ENCODE measurements at places on chromosomes 6 and 20.

GRCh38 chr20:59657459-59658046 lies 53.2 kb downstream of the PHACTR3 start:
- no peak for DNase-seq

GRCh38 chr20:43096931-43097260 lies 92.8 kb downstream of the PTPRT start:
- DNase-seq: no peak

GRCh38 chr6:100296810-100297544 lies 167.7 kb downstream of the SIM1 start:
- DNase-seq: peak; percentile 44

DNA sequence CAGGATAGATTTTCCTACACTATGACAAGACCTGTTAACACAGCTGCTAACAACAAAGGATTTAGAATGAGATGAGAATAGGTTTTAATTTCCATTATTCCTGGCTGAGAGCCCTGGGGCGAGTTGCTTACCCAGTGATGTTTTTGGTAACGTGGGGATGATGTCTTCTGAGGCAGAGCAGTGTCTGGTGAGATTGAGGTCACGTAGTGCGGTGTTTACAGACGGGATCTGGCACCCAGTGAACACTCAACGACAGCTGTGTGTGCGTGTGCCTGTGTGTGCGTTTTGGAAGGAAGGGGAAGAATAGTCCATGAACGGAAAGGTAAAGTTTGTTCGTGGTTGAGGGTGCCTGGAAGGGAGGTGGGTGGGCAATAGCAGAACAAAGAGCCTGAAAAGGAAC lies 384.7 kb downstream of the C6orf118 start:
- no peak for DNase-seq

- no peak for DNase-seq
Measured at GRCh38 chr20:5746064-5746463, 4.1 kb upstream of the SHLD1 start.

DNA sequence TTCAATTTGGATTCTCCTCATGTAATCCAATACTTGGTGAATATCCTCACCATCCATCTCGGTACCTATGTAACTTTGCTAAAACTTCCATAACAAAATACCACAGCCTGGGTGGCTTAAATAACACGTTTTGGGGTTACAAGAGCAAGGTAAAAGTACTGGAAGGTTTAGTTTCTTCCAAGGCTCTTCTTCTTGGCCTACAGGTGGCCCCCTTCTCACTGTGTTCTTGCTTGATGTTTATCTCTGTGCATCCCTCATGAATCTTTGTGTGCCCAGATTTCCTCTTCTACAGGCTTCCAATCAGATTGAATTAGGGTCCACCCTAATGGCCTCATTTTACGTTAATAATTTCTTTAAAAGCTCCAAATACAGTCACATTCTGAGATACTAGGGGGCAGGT lies 163.3 kb upstream of the HCRTR2 start:
- DNase-seq: no peak

- DNase-seq: no peak
Measured at GRCh38 chr6:151639750-151640149, 145.9 kb downstream of the CCDC170 start.

- no peak for DNase-seq
Measured at GRCh38 chr20:23130622-23131140, 44.6 kb upstream of the CD93 start.

DNA sequence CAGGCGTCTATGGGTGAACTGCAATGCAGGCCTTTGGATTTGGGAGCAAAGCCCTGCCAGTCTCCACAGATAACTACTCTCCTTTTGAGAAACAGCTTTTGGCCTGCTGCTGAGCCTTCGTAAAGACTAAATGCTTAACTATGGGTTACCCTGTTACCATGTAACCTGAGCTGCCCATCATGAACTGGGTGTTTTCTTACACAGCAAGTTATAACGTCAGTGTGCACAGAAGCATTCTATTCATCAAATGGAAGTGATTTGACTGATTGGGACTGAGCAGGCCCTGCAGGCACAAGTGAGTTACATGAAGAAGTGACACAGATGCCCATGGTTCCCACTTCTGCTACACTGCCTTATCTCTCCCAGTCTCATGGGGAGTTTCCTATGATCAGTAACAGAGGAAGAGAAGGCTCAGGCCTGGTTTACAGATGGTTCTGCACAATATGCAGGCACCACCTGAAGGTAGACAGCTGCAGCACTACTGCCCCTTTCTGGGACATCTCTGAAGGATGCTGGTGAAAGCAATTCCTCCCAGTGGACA lies 319.1 kb downstream of the CD83 start:
- no peak for DNase-seq

DNA sequence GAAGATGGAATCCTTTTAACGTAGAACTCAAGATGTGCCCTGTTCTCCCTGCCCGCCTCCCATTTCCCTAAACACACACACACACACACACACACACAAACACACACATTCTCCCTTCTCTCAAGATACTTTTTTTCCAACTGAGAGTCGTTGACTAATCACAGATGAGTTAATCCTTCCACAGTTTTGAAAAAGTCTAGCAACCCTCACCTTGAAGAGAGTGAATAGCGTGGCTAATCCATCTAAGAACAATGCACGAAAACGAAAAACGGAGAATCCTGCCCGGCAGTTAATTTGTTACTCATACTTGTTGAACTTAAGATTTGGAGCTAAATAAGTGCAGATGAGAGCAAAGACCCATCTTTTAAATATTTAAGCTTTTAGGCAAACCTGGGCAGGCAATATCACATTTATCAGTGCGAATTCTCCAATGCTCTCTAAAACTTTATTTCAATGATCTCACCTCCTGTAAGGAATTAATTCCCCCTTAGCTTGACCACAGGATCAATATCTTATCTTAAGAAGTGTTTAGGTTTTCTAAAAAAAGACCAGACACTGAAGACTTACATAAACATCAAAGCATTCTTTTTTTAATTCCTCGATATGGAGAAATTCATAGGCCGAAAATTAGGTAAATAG lies 1.1 kb downstream of the AGPAT4 start:
- no peak for DNase-seq

DNA sequence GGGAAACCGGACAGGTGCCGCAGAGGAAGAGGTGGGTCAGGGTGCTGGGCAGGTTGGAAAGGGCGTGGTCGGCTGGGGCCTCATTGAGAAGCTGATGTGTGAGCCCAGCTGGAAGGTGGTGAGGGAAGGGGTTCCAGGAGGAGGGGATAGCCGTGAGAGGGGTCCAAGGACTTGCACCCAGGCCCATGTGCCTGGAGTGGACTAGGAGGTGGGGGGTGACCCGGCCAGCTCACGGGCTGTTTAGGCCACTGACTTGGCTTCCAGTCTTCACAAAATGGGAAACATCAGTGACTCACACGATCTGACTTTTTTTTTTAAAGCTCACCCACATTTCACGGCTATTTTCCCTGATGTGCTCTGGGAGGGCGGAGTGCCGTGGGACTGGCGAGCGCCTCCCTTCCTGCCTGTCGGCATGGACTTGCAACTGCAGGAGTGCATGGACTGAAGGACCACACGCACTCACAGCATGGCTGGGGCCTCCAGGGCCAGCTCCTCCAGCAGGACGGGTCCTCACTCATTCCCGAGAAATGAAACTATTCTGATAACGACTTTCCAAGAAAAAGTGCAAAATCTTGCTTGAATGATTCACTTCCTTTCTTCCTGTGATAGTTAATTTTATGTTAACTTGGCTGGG lies 13.5 kb upstream of the PDE10A start:
- no peak for DNase-seq

DNA sequence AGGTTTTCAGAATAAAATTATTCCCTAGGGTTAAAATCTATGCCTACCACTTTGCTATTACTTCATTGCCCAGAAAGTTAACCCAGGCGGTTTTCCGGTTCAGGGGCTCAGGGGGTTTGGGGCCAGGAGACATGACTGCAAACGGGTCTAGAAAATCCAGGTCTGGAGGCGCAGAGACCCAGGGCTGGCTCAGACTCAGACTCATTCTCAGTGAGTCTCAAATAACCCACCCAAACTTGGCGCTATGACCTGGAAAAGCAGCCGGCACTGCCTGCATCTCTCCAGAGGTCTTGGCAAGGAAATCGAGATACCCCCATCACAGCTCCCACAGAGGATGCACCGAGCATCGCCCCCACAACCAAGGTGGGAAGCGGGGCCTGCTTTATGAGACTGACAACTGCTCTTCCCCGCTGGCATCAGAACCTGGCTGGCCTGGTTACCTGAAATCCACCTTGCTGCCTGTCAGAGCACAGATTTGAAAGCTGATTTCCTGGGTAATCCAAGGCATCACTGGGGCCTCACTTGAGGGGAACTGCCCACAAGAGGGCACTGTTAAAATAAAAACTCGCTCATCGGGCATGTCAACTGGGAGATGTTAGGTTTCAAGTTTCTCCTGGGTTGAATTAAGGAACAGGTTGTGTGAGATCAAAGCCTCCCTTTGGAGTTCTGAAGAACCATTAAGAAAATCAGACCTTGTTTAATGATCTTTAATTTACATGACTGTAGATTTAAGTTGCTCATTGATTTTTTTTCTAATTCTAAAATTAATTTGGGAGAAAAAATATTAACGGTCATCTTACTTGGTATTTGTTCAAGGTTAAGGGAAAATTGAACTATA lies 55.1 kb downstream of the KIF16B start:
- DNase-seq: no peak

- peak; percentile 93 for DNase-seq
Measured at GRCh38 chr6:112037783-112038216, 16.1 kb upstream of the CCN6 start.

GRCh38 chr6:73394577-73395354 lies at the start of gene DDX43:
TSS of gene DDX43 (plus strand) at chr6:73394828. CDS start at chr6:73394906, 78 bp downstream.
- no peak for DNase-seq

- no peak for DNase-seq
Measured at GRCh38 chr20:46351357-46352058, 43.2 kb upstream of the CDH22 start.

DNA sequence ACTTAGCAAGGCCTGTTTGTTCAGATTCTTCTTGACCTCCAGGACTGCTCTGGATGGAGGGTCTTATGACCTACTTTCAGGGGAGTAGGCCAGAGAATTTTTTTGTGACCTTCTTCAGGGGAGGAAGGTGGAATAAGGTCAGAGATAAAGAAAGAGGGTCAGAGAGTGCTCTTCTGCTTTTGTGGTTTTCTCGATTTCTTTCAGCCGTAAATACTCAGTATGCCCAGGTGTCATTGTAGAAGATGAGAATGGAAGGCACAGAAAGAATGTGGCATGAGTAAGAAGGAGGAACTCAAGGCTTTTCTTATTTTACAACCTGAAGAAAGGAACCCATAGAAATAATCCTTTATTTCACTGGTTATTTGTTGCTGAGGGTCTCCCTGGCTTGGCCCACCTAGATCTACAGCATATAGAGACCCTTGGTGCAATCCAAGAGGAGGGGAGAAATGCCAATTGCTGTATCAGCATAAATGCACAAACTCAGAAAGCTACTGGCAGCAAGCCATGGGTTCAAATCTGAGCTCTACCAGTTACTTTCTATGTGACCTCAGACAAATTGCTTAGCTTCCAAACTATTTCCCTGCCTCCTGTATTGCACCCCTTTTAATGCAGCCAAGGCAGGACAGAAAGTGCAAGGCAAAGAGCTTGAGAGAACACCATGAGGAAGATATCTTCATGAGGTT lies 68.0 kb downstream of the OLIG3 start:
- no peak for DNase-seq

- no peak for DNase-seq
Measured at GRCh38 chr6:165695722-165696515, 32.9 kb upstream of the PDE10A start.

- DNase-seq: no peak
Measured at GRCh38 chr6:105892577-105893262, 193.4 kb upstream of the PRDM1 start.

- no peak for DNase-seq
Measured at GRCh38 chr20:55140631-55141030, 665.2 kb downstream of the DOK5 start.

DNA sequence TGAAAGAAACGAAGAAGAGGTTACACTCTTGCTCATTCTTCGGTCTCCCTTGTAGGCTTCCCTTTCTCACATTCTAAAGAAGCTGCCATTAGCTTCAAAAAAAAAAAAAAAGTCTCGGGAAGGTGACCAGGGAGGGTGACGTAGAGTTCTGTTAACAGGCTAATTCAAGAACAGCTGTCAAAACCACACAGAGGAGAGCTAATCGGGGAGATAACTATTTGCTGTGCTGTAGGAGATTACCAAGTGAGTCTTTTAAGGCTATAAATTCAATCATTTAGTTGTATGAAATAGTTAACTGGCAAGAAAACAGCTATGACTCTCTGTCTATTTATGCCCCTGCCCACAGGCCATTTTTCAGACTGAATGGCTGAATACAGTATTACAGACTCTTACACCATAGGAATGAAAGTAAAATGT lies 256.8 kb downstream of the SYNE1 start:
- peak; percentile 74 for DNase-seq

DNA sequence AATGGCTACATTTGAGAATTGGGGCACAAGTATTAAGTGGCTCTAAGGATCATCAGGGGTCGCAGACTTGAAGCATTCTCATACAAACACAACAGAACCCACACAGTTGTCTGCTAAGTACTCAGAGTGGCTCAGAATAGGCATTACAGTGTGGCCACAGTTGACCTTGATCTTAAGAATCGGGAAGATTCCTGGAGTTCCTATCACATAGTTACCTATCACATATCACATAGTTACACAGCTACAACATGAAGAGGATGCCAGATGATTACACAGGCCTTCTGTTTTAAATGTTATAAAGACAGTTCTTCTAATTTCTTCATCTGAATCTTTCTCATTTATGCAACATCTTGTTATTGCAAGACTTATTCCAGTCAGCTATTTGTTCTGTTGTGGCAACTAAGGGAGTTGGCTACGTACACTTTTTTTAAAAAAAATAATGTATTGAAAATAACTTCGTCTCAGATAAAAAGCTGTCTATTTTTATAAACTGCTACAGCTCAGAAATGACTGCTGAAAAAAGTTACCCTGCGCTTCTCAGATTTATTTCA lies 129.0 kb downstream of the REV3L start:
- no peak for DNase-seq

DNA sequence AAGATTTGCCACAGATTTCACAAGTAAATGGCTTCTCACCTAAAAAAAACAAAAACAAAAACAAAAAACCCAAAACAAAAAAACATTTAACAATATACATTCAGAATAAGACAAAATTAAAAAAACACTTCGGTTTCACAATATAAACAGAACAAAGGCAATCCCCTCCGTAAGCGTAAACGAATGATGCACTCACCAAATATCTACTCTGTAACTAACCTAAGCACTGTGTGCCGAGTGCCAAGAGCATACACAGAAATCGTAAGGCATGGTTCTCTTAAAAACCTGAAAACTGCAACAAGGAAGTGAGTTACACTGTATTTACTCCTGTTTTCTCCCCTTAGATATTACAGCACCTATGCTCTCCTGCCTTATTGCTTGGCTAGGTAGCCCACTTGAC lies 12.1 kb upstream of the MICAL1 start:
- no peak for DNase-seq

Measured in AG04449 (cell line).